ENCODE measurements at places on chromosomes 1 and 21.
A peak's percentile ranks its signal among the peaks of the same experiment; 100 is the strongest.

DNA sequence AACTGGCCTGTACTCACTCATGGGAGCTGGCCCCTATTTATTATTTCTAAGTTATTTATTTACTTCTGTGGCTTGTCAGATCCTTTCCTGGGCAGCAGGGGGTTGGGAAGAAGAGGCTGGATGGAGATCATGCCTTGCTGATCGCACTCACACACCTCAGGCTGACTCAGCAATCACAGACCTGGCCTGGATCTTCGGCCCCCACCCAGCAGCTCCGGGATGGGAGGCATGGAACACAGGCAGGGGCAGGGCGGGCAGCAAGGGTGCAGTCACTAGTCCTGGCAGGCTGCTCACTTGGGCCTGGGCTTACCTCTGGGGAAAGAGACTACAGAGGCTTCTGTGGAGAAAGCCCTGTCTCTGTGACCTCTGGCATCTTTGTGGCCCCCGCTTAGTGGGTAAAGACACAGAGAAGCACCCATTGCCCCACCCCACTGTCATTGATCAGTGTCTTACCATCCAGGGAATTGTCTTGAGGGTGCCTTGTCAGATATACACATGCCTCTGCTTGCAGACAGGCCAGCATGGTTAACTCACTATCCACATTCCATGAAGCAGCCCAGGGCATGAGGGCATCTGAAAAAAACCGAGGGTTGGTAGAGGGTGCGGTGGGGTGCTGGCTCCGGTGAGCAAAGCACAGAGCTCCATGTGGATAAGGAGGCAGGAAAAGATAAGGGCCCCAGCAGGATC is 3.7 kb downstream of the ARTN start:
- no peak for DNase-seq

- DNase-seq, result peak; percentile 52
These were observed 25.3 kb downstream of the YARS1 start for GRCh38 chr1:32791881-32792280.

- peak; percentile 72 for DNase-seq
These were observed 694 bp upstream of the PDIK1L start for GRCh38 chr1:26110731-26111529.

DNA sequence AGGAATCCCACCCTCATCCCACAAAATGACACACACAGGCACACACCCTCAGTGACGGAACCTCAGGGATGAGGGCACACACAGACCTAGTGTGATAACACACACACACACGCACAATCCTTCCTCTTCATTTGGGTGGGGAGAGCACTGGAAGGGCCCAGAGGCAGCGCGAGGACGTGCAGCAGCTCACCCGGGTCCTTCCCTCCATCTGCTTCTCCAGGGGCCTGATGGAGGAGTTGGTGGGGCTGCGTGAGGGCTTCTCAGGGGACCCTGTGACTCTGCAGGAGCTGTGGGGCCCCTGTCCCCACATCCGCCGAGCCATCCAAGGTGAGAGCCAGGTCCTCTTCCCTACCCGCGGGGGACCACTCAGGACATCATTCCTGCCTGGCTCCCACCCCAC is 557 bp downstream of the CLCNKA start:
- DNase-seq, result no peak

DNA sequence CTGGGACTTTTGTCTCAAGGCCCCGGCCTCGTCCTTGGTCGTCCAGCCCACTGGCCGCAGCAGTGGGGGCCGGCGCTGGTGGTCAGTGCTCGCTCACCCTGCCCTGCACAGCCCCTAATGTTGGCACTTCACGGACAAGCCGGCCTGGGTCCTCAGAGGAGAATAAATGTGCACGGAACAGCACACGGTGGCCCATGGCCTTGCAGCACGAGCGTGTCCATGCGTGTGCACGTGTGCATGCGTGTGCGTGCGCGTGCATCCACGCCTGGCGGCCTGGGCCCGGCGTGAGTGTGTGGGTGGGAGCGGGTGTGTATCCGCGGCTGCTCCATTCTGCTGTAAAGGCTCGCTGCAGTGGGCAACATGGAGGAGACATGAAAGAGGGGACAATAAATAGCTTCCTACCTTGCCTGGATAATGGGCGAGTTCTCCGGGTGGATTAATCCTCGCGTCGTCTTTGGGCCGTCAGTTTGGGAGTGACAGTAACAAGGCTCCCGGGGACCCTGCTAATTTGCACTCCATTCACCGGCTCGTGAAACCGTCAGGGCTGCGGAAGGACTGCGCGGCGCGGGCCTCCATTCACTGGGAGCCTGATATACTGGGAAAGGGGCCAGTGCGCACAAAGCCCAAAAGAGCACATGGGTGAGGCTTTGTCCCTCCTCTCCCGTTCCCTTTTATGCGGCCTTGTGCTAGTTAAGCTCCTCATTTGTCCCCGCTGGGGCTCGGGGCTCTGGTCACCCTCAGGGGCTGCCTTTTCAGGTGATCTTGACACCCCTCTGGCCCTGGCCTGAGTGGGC is 142.8 kb downstream of the PRDM16 start:
- DNase-seq, result no peak

GRCh38 chr1:212341090-212341489 is 55.9 kb downstream of the PPP2R5A start:
- DNase-seq, result no peak

DNA sequence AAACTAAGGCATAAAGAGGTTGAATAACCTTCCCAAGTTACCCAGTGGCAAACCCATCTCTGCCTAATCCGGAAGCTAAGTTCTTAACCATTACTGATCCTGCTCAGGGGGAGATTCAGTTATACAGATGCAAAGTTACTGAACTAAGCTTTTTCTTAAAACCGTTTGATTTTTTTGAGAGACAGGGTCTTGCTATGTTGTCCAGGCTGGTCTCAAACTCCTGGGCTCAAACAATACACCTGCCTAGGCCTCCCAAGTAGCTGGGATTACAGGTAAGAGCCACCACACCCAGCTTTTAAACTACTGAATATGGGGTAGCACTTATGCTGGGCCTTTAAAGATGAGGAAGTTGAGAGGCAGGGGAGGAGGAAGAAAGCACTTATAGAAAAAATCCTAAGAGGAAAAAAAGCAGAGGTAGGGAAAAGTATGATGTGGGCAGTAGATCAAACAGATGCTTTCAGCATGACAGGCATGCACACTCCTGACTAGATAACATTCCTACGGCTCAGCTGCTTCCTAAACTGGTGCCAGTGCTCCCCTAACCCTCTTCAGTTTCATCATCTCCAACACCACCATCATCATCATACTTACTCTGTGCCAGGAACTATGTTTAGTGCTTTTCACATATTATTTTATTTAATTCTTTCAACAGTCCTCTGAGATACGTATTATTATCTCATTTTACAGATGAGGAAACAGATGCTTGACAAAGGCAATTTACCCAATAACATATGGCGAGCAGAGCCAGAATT is 5.8 kb downstream of the PAFAH2 start:
- DNase-seq, result peak; percentile 48

DNA sequence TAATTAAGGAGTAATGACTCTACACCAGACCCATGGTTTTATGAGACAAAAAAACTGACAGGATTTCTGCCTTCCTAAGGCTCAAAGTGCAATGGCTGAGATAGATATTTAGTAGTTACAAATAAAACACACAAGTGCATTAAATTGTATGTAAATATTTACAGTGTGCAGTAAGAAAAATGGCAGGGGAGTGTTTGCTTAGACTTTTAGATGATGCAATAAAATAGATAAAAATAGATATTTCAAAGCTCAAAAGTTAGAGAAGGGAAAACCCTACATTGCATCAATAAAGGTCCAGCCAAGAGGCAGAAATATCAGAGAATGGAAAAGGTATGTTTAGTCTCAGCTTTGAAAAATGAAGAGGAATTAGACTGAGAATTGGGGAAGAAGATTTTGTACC is 226.3 kb upstream of the FGGY start:
- no peak for DNase-seq

DNA sequence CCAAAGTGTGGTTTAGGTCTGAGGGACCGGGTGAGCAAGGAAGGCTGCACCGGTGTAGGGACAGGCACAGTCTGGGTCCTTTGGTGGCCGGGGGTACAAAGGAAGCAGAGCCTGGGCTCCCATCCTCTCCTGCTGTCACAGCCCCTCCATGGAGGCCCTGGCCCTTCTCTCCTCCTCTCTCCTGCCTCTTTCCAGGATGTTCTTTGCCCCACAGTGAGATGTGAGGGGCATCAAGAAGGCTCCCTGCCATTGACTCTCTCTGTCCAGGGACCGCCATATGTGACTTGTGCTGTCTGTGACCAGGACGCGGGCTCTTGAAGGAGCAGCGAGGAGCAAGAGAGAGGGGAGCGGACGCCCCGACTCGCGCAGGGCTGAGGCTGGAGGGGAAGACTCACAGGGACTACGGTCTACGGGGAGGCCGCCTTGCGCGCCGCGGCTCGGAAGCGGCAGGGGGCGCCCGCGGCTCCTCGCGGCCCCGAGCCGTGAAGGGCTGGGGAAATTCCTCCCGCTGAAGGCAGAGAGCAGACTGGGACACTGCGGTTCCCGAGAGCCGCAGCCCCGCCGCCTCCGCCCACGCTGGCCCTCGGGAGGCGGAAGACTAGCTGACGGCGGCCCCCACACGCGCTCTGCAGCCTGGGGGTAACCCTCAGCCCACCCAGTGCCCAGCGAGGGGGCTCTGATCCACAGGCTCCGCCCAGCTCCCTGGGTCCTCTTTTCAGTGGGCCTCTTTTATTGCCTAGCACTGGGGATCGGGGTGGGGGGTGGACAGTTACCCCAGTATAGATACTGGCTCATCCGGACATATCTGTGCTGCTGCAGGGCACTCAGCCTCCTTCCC is 40.8 kb downstream of the MAB21L3 start:
- DNase-seq, result peak; percentile 77

GRCh38 chr1:61353797-61354406 is 271.5 kb downstream of the NFIA start:
- no peak for DNase-seq

GRCh38 chr21:17370263-17370662 is 142.6 kb upstream of the CXADR start:
- peak; percentile 1 for DNase-seq

- no peak for DNase-seq
These were observed 19.7 kb downstream of the EXOC8 start for GRCh38 chr1:231318015-231318355.

- DNase-seq, result no peak
These were observed 54.6 kb upstream of the DEPDC1 start for GRCh38 chr1:68551459-68551858.

DNA sequence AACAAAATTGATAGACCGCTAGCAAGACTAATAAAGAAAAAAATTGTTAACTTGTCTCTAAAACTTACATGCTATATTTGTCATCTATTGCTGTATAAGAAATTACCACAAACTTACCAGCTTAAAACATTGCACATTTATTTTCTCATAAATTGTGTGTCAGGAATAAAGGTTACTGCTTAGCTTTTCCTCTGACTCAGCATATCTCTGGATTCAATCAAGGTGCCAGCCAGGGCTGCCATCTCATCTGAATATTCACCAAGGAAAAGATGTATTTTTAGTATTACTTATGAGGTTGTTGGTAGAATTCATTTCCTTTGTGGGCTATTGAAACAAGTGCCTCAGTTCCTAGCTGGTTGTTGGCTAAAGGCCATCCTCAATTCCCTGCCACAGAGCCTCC is 912.6 kb upstream of the NEGR1 start:
- DNase-seq, result no peak

DNA sequence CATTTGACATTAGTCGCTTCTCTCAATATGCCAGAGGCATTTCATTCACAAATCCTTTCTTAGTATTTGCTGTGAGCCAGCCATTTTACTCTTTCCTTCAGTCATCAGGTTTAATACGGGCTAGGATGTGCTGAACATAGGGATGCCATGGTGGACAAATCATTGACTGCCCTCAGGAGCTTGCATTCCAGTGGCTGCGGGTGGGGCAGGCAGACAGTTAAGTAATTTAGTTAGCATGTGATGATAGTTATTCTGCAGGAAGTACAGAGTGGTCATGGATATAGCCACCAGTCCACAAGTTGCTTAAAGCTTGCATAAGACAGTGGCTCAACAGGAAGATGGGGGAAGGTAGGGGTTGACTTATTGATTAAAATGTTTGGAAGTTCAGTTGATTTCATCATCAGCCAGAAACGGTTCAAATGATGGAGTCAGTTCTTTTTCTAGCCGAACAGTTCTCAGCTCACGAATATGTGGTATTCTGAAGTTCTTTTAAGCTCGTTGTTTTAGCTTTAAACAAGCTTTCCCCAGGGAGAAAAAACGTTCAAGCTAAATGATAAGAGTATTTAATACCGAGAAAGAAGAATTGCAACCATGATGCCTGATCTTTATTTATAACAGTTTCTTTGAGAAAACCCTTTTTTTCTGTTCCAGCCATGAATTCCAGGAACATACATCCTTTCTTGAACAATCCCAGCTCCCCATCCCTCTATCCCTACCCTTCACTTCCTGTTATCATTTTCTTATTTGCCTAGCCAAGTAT is 1.4 kb downstream of the SLC22A15 start:
- DNase-seq, result peak; percentile 88

DNA sequence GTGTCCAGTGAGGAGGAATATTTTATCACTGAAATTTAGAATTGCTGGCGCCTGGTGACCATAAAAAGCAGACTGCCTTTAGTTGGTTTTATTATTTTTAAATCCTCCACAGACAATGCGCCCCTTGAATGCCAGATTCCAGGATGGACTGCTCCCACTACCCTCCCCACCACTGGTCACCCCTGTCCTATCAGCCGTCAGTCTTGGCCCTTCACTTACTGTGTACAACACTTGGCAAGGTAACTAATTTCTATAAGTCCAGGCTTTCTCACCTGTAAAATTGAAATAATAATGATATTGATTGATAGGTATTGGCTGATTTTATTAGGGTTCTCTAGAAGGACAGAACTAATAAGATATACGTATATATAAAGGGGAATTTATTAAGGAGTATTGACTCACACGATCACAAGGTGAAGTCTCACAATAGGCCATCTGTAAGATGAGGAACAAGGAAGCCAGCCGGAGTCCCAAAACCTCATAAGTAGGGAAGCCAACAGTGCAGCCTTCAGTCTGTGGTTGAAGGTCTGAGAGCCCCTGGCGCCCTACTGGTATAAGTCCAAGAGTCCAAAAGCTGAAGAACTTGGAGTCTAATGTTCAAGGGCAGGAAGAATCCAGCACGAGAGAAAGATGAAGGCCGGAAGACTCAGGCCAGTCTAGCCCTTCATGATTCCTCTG is 17.8 kb downstream of the RHEX start:
- no peak for DNase-seq

GRCh38 chr1:228362884-228363450 is 43.7 kb downstream of the TRIM11 start:
- DNase-seq, result no peak

GRCh38 chr1:23018661-23019093 is 591 bp upstream of the KDM1A start:
- DNase-seq, result no peak

DNA sequence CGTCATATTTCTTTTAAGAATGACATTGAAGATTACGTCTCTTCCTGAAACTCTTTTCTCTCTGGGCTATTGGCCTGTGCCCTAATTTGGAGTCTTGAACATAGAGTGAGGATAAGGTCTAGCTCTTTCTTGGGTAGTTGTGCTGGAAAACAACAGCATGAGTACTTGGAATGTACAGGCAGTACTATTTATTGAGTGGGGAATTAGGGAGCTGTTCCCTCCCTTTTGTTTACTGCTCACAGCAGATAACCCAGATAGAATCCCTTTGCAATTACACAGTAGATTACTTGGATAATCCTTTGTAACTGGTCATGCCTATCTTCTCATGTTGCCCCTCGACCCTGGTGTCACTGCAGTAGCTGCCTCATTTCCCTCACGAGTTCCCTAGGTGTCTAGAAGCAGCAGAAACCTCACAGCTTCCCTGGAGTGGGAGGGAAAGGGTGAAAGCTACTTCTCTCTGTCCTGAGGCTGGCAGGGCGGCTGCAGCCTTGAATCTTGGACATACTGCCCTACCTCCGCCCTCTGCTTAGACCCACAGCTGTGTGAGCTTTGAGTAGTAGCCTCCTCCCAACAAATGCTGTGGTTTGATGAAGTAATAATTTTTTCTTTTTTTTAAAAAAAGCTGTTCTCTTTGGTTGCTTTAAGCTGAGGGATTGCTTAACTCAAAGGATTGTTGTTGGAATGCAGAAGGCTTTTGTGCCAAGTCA is 70.6 kb downstream of the FGGY start:
- DNase-seq, result peak; percentile 93
